Spleen (tissue), 13 donors: ENCODE measurements at places on chromosomes 1 and 21. TPM values are rescaled to one million over a fixed set of nuclear protein-coding genes. Genes with fewer than 3 reads are reported as not detected.
A peak's percentile ranks its signal among the peaks of the same experiment; 100 is the strongest.

The GIPC2 gene
- 26.4 TPM for polyA plus RNA-seq

The LCE1A gene
- not detected for polyA plus RNA-seq

- DNase-seq, result no peak
These were observed 527.5 kb downstream of the SMYD3 start for GRCh38 chr1:245979589-245979988.

DNA sequence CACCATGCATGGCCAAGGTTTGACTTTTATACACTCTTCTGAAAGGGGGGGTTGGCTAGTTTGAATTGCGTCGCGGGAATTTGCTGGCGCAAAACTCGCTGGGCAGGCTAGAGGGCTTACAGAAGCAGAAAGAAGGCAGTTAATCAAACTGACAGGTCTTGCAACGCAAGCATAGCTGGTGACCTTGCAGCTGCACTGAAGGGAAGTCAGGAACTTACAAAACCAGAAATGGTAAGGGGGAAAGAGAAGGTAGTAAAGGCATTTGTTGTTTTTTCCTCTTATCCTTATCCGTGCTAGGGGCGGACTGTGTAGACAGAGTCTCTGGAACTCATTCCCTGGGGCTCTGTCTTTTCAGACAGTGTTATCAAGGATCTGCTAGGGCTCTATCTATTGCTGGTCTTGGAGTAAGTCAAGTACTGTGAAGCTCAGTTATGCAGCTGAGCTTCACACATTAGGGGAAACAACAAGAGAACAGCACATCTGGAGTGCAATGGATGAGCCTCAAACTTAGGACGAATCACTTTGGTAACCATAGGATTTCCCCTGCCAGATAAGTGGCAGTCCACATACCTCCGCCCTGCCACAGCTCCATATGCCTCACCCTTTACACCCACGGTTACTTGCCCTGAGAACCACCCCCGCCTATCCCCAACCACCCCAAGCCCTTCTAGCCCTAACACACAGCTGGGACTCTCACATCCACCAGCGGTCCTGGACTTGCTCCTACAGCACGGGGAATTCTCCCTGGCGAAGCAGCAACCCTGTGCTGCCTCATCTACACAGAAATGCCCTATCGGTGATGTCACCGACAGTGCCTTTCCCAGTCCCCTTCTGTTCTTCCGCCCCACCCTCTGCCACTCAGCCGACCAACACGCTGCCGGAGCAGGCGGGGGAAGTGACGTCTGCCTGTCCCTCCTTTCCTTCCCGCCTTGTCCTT, 251.4 kb downstream of the FAM72C start:
- DNase-seq, result peak; percentile 87

The RORC gene
- 0.51 TPM for polyA plus RNA-seq

DNA sequence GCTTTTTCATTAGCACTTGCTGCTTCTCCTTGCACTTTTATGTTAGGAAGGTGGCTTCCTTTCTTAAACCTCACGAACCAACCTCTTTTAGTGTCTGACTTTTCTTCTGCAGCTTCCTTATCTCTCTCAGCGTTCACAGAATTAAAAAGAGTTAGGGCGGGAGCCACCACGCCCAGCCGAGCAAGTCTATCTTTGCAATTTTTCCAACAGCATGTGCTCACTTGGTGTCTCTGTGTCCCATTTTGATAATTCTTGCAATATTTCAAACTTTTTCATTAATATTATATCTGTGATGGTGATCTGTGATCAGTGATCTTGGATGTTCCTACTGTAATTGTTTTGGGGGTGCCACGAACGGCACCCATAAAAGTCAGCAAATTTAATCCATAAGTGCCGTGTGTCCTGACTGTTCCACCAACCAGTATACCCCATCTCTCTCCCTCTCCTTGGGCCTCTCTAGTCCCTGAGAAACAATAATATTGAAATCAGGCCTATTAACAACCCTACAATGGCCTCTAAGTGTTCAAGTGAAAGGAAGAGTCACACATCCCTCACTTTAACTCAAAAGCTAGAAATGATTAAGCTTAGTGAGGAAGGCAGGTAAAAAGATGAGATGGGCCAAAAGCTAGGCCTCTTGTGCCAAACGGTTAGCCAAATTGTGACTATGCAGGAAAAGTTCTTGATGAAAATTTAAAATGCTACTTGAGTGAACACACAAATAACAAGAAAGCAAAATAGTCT, 15.9 kb upstream of the ITPKB start:
- no peak for DNase-seq

DNA sequence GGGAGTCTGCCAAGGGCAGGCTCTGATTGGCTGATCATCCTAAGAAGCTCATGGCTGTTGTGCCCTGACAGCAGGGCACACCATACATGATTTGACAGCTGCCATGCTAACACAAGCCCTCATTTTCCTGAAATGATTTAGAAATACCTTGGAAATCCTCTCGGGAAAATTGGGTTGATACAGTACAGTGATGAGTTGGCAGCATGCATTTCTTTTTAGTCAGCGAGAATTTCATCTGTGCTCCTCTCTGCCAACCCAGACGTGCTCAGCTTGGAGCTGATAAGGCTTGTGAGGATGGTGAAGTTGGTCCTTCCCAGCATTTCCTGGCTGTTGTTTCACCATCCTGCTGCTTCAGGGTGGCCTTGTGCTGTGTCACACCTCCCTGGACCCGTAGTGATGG, 22.6 kb upstream of the KCNQ4 start:
- no peak for DNase-seq
